Activated CD8-positive, alpha-beta memory T cell treated with anti-CD3 and anti-CD28 coated beads, Interleukin-2, amount 10 ng/mL, durations not matched to agents 7 days and 5 days (primary cell): ENCODE measurements at places on chromosomes 1 and 21. TPM values are rescaled to one million over a fixed set of nuclear protein-coding genes. Genes with fewer than 3 reads are reported as not detected.

The FLG2 gene
- not detected for total RNA-seq

The RBP7 gene
- not detected for total RNA-seq

DNA sequence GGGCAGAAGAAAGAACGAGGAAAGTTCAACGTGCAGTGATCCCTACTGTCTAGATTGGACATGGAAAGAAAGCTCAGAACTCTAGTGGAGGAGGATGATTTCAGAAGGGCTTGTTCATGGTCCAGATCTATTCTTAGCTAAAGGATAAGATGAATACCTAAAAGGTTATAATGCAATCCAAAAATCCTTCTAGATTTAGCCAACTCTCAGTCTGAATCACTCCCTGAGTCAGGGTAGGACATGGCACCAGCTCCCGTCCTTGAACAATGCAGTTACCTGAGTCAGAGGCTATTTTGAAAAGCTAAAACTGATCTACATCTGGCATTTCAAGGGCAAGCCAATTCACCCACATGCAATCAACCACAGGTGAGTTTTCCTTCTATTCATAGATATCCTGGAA, 38.8 kb upstream of the HIVEP3 start:
- DNase-seq, result no peak

DNA sequence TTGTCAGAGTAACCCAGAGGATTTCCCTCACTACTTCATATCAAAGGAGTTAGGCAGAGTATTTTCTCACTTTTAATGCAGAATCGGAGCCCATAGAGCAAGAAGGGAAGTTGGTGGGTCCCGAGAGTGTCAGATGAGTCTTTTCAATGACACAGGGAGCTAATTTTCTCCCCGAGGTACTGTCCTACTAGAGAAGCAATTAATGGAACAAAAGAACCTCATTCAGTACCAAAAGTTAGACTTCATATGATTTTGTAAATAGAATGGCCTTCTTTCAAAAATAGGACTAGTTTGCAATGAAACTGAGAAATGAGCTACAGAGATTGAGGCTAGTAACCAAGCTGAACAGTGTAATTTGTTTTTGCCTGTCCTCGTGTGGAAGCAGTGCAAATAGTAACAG, 3.9 kb downstream of the NCAM2 start:
- no peak for DNase-seq

- DNase-seq, result no peak
These were observed 473.7 kb downstream of the MATN1 start for GRCh38 chr1:30249446-30250337.

DNA sequence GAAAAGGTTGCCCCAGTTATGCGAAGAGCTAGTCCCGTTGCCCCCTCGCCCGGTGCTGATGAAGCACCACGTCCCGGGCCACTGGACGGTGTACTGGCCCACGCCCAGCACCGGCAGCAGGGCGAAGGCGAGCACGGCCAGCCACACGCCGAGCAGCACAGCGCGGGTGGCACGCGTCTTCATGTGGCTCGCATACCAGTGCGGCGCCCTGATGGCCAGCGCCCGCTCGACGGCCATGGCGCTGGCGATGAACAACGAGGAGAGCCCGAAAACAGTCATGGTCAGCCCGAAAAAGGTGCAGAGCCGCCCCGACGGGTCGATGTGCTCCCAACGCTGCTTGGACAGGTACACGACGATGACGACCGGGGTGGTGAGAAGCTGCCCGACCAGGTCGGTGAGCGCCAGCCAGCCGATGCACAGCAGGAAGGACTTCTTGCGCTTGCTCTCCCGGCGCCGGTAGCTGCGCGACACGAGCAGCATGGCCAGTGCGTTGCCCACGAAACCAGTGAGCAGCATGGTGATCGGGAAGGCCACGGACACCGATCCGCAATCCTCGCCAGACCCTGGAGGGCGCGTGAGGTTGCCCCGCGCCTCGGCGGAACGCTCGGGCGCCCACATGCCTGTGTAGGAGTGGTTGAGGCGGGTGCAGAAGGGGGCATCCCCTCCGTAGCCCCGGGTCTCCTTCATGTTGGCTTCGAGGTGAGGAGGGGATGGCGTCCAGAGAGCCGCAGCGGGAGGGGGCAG, 553 bp downstream of the PTGER3 start:
- no peak for DNase-seq
